ENCODE measurements at places on chromosomes 16 and 17. TPM values are rescaled to one million over a fixed set of nuclear protein-coding genes. Genes with fewer than 3 reads are reported as not detected.
A peak's percentile ranks its signal among the peaks of the same experiment; 100 is the strongest.

CMTM2 gene
- total RNA-seq: 51.2 TPM

DNA sequence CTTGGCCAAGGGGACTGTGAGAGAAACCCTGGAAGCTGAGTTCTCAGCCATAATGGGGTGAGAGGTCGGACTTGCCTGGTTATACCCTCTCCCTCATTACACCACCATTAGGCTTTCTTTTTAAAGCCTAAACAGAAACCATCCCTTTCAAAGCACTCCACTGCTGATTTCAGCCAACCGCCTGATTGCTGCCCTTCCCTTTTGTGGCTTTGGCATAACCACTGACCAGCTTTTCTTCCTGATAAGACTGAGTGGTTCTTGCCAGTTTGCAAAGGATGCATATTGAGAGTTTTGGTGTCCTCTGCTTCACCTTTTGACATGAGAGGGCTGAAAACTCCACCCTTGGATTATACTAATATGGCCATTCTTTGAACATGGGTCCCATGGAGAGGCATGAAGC is 308.2 kb upstream of the GOT2 start:
- H3K4me3 ChIP-seq: no peak overlapping the region
- no peak overlapping the region for H3K27ac ChIP-seq
- H3K27me3 ChIP-seq: no peaks in the 10 kb centered on the region

GRCh38 chr16:27918755-27919154 is 144.8 kb downstream of the GSG1L start:
- no peaks in the 10 kb centered on the region for H3K36me3 ChIP-seq
- no peak overlapping the region for H3K27ac ChIP-seq
- no peaks in the 10 kb centered on the region for H3K4me1 ChIP-seq
- H3K27me3 ChIP-seq: peaks cover 4% of the 10 kb centered on the region

GRCh38 chr17:57451191-57451590 is 194.9 kb downstream of the MSI2 start:
- no peak overlapping the region for H3K27ac ChIP-seq
- no peaks in the 10 kb centered on the region for H3K36me3 ChIP-seq
- H3K4me3 ChIP-seq: no peak overlapping the region
- no peak for DNase-seq
- H3K27me3 ChIP-seq: no peaks in the 10 kb centered on the region

GRCh38 chr16:15482068-15482747 is 47.8 kb downstream of the BMERB1 start:
- no peaks in the 10 kb centered on the region for H3K36me3 ChIP-seq
- no peak overlapping the region for H3K4me3 ChIP-seq
- no peaks in the 10 kb centered on the region for H3K27me3 ChIP-seq
- H3K4me1 ChIP-seq: no peaks in the 10 kb centered on the region
- H3K27ac ChIP-seq: peak overlapping the region; percentile 48

DNA sequence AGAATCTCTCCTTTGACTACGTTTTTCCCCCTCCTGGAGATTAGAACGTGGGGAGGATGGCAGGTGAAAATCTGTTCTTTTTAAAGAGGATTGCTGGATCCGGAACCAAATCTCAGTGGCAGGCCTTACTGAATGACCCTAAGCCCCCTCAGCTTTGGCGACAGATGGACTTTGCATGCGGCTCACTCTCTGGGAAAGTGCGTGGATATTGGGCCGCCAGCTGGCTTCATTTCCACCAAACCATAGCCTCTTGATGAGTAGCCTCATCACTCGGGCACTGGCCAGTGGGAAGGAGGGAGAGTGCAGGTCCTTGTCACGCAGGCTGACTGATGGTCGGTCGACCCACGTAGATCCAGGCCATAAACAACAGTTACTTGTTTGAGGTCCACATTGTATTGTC is 31.3 kb upstream of the CCDC182 start:
- no peaks in the 10 kb centered on the region for H3K36me3 ChIP-seq
- no peak overlapping the region for H3K4me3 ChIP-seq
- H3K4me1 ChIP-seq: no peaks in the 10 kb centered on the region
- H3K27ac ChIP-seq: no peak overlapping the region

IGSF6 gene
- total RNA-seq: 61.4 TPM

DNA sequence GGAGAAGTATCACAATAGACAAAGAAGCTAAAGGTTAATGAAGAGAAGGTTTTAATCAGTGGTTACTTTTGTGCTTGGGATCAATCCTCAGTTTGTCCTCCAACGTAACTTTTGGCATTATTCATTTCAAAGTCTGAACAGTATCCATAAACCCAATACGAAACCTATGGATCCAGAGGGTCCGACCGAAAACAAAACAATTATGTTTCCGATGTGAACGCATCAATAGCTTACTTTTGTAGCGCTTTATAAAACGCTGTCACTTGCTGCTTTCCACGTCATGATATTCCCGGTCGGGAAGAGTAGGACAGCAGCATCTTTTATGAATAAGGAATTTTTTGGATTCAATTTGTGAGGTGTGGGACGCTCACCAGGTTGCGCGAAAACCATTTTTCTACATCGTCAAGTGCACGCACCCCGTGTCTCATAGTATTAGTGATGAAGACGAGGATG is 383.8 kb downstream of the ZFHX3 start:
- H3K4me3 ChIP-seq: peak overlapping the region; percentile 95
- peaks cover 20% of the 10 kb centered on the region for H3K4me1 ChIP-seq
- no peak overlapping the region for H3K27ac ChIP-seq
- H3K27me3 ChIP-seq: no peaks in the 10 kb centered on the region
- no peaks in the 10 kb centered on the region for H3K36me3 ChIP-seq

DNA sequence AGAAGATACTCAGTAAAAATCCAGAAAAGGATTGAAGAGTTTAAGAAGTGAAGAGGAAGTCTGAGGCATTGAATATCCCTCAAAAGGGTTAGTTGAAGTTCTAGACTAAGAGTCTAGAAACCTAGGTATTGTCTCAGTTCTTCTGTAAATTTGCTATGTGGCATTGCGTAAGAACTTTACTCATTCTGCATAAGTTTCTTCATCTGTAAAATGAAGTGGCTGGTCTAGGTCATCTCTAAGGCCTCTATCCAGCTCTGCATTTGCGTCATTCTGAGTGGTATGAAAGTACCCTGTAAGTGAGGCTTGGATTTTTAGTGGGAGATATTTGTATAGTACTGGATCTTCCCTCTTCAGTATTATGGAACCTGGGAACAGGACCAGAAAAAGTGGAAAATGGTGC is 130.2 kb downstream of the MYO1D start:
- no peak overlapping the region for H3K27ac ChIP-seq
- H3K4me1 ChIP-seq: peaks cover 4% of the 10 kb centered on the region
- no peak overlapping the region for H3K4me3 ChIP-seq
- H3K27me3 ChIP-seq: no peaks in the 10 kb centered on the region
- no peak for DNase-seq

PRSS8 gene
- not detected for total RNA-seq

DNA sequence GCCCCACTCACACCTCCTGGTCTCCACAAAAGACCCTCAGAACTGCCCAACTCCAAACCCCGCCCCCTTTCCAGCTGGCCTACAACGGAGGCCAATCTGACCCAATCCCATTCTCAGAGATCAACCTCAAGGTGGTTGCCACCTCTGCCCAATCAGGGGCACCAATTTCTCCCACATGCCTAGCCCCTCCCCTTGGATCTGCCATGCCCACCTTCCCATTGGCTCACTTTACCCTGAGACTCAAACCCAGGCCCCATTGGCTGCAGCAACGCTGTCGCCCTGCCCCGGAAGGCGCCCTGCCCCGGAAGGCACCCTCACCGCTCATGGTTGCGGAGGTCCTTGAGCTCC is 10.6 kb downstream of the ZNF668 start:
- peaks cover 25% of the 10 kb centered on the region for H3K4me1 ChIP-seq
- H3K27me3 ChIP-seq: no peaks in the 10 kb centered on the region
- H3K4me3 ChIP-seq: no peak overlapping the region
- peaks cover 25% of the 10 kb centered on the region for H3K36me3 ChIP-seq
- no peak for DNase-seq

SLC7A5 gene
- total RNA-seq: 20.1 TPM

KCNAB3 gene
- total RNA-seq: 4.3 TPM

GRCh38 chr16:87464691-87465300 is 28.0 kb downstream of the ZCCHC14 start:
- H3K36me3 ChIP-seq: peaks cover 12% of the 10 kb centered on the region
- H3K4me1 ChIP-seq: peaks cover 27% of the 10 kb centered on the region
- DNase-seq: no peak
- peak overlapping the region; percentile 74 for H3K27ac ChIP-seq

GRCh38 chr16:64705443-64705842 is 416.4 kb downstream of the CDH11 start:
- H3K27me3 ChIP-seq: no peaks in the 10 kb centered on the region
- no peaks in the 10 kb centered on the region for H3K4me1 ChIP-seq
- H3K27ac ChIP-seq: no peak overlapping the region
- H3K4me3 ChIP-seq: no peak overlapping the region
- no peaks in the 10 kb centered on the region for H3K36me3 ChIP-seq

- DNase-seq: no peak
- no peaks in the 10 kb centered on the region for H3K4me1 ChIP-seq
- H3K4me3 ChIP-seq: no peak overlapping the region
- no peaks in the 10 kb centered on the region for H3K27me3 ChIP-seq
These were observed 816.9 kb downstream of the CDH11 start for GRCh38 chr16:64304951-64305350.

- peaks cover 12% of the 10 kb centered on the region for H3K4me1 ChIP-seq
- H3K27ac ChIP-seq: no peak overlapping the region
- no peak for DNase-seq
- H3K36me3 ChIP-seq: peaks cover 21% of the 10 kb centered on the region
- no peak overlapping the region for H3K4me3 ChIP-seq
These were observed 116.5 kb downstream of the CMIP start for GRCh38 chr16:81560979-81561657.

DNA sequence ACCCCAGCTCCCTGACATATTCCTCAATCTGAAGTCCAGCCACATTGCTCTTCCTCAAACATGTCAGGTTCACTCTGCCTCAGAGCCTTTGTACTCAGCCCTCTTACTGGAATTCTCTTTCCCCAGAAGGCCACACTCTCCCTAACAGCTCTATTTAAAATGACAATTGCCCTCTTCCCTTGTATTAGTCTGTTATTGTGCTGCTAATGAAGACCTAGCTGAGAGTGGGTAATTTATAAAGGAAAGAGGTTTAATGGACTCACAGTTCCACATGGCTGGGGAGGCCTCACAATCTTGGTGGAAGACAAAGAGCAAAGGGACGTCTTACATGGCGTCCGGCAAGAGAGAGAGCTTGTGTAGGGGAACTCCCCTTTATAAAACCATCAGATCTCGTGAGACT is 46.0 kb downstream of the HS3ST2 start:
- no peaks in the 10 kb centered on the region for H3K36me3 ChIP-seq
- DNase-seq: no peak
- H3K27me3 ChIP-seq: no peaks in the 10 kb centered on the region

- H3K4me3 ChIP-seq: no peak overlapping the region
- H3K27me3 ChIP-seq: no peaks in the 10 kb centered on the region
These were observed 67.1 kb downstream of the NEUROD2 start for GRCh38 chr17:39540611-39541010.

DNA sequence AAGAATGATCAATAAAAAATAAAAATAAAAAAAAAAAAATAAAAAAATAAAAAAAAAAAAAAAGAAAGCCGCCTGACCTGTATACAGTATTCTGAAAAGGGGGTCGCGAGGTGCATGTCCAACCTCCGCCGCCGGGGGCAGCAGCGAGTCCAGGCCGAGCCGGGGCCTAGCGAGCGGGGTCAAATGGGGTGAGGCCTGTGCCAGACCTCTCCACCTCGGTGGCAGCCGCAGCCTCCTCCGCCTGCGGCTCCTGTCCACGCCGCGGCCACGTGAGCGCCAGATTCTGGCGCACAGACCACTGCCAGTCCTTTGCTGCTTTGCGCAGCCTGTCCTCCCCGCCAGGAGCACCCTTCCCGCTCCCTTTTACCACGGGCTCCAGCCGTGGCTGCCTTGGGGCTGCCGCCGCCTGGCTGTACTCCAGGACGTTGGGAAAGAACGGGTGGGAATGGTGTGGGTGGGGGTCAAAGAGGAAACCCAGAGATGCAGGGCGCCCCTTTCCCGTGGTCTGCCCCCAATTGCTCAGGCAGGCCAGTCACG is 2.4 kb upstream of the BCKDK start:
- no peak overlapping the region for H3K4me3 ChIP-seq
- H3K27ac ChIP-seq: no peak overlapping the region
- peaks cover 17% of the 10 kb centered on the region for H3K36me3 ChIP-seq
- no peaks in the 10 kb centered on the region for H3K27me3 ChIP-seq
- DNase-seq: peak; percentile 95
- peaks cover 27% of the 10 kb centered on the region for H3K4me1 ChIP-seq

Data from spleen (tissue), 13 donors.